ENCODE measurements at places on chromosomes 6 and 20.

DNA sequence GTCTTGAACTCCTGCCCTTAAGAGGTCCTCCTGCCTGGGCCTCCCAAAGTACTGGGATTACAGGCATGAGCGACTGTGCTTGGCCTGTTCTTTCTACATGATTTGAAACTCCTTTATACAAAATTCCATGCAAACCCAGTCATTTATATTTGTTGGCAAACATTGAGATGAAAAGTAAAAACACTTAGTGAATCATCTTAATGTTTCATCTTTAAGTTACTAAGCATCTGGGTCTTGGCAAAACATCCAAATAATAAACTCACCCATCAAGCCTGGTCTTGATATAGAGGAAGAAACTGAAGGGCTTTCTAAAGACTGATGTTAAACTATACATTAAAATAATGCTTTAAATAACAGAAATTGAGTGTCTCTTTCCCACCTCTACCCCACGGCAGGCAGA, 95.1 kb downstream of the FUT9 start:
- DNase-seq = no peak

DNA sequence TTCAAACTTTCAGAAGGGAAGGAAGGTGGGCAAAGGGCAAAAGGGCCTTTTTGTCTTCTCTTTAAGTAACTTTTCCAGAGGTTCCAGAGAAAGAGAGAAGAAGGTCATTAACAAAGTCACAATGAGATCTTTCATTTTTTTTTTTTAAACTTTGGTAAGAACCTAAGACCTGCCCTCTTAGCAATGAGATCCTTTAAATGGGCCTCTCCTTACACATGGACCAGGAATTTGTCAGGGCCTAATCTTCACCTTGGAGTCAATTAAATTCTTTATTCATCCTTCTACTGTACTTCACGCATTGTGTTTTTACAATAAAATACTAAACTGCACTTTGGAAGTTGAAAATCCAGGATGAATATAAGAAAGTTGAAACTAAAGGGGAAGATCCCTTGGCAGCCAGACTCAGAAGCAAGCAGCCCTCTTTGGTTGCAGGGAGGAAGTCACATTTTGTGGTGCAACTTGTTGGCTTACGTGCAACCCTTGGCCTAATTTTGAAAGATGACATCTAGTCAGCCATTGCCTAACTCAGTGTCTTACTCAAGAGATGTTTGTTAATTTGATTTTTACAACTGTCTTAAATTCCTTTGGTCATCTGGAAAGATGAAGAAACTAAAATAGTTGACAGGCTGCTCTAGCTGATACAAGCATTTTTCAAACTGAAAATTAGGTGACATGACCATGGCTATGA, 11.9 kb upstream of the TMEM170B start:
- DNase-seq = no peak

DNA sequence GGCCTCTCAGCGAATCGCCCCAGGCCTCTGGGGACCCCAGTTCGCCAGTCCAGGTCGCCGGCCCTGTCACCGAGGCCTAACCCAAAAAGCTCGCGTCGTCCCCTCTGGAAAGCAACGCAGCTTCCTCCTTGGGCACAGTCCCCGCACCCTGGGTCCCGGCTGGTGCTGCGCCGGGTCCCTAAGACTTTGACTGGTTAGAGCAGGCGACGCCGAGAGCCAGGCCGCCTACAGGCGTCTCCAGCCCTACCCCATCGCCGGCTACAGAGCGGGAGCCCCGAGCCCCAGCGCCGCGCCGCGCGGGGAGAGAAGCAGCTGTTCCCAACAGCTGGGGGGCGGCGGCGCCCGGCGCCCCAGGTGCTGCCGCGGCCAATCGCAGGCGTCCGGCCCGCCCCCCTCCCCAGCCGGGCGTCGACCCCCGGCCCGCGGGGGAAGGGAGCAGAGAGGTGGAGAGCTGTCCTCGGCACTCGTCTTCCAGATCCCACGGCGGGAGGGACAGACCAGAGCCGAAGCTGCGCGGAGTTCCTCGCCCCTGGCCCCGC, 540 bp upstream of the RBM24 start:
- DNase-seq = no peak

GRCh38 chr6:96851858-96852257, 14.6 kb upstream of the GPR63 start:
- no peak for DNase-seq

- no peak for DNase-seq
Observed at GRCh38 chr20:16437387-16437996, 135.8 kb downstream of the KIF16B start.

- no peak for DNase-seq
Observed at GRCh38 chr6:83708970-83709747, at the start of gene SNAP91. TSS of gene SNAP91 (minus strand) at chr6:83709101. CDS start at chr6:83707927, 1,174 bp downstream.

All from stimulated activated CD8-positive, alpha-beta memory T cell treated with anti-CD3 and anti-CD28 coated beads, Interleukin-7, amount 100 ng/mL, for 24 hours (primary cell).